ENCODE measurements at places on chromosomes 7 and 10. TPM values are rescaled to one million over a fixed set of nuclear protein-coding genes. Genes with fewer than 3 reads are reported as not detected.

The GRM3 gene
- total RNA-seq = not detected

DNA sequence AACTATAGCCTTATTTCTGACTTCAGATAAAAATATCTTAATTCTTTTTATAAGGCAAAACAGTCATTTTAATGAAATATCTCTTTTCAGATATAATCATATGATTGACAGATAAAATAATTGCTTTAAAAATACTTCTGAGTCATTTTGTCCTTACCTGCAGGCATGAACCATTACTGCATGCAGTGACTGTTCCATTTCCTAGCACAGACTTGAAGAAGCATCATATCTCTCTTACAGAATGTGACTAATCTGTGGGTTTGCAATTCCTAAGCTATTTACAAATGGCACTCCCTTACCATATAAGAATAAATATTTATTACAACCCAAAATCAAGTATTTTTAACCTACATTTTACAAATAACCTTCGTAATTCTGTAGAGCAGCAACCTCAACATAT is 120.7 kb downstream of the SRPK2 start:
- H3K4me1 ChIP-seq = peaks cover 7% of the 10 kb centered on the region
- H3K27me3 ChIP-seq = no peaks in the 10 kb centered on the region
- H3K36me3 ChIP-seq = no peaks in the 10 kb centered on the region
- no peak overlapping the region for H3K27ac ChIP-seq
- DNase-seq = peak; percentile 87

The RHOBTB1 gene
- total RNA-seq = 18.9 TPM

DNA sequence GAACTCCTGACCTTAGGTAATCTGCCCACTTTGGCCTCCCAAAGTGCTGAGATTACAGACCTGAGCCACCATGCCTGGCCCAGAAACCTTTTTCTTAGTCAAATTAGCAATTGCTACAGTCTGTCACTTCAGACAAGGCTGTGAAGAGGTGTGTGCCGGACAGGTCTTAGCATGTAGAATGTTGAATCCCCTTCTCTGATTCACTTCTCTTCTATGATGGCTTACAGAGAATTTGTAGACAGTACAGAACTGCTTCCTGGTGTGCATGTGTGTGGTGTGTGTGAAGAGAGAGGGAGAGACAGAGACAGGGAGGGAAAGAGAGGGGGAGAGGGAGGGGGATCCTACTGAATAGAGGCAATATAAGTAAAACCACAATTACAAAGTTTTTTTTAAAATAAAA is 150.4 kb downstream of the PARD3 start:
- no peaks in the 10 kb centered on the region for H3K27me3 ChIP-seq
- H3K27ac ChIP-seq = no peak overlapping the region
- no peaks in the 10 kb centered on the region for H3K36me3 ChIP-seq
- peaks cover 5% of the 10 kb centered on the region for H3K4me1 ChIP-seq

The SFRP4 gene
- not detected for total RNA-seq

The ANKRD30A gene
- not detected for total RNA-seq

The MBLAC1 gene
- total RNA-seq = 0.72 TPM

DNA sequence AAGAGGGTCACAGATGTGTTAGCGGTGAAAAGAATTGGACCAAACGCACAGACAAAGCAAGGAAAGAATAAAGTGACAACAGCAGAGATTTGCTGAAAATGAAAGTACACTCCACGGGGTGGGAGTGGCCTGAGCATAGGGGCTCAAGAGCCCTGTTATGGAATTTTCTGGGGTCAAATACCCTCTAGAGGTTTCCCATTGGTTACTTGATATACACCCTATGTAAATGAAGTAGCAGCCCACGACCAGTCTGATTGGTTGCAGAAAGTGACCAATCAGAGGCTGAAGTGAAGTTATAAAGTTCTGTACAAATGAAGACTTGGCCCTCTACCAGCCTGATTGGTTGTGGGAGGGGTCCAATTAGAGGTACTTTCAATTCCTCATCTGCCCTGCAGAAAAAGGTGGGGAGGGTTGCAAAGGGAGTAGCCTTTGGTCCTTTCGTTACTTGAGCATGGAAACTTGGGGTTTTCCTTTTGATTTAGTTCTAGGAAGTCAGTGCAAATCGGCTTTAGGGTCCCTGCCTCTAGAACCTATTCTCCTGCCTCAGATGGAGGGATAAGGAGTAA is 125.6 kb upstream of the PRPS1L1 start:
- no peak for DNase-seq
- no peak overlapping the region for H3K27ac ChIP-seq
- peaks cover 2% of the 10 kb centered on the region for H3K27me3 ChIP-seq
- H3K4me1 ChIP-seq = no peaks in the 10 kb centered on the region

DNA sequence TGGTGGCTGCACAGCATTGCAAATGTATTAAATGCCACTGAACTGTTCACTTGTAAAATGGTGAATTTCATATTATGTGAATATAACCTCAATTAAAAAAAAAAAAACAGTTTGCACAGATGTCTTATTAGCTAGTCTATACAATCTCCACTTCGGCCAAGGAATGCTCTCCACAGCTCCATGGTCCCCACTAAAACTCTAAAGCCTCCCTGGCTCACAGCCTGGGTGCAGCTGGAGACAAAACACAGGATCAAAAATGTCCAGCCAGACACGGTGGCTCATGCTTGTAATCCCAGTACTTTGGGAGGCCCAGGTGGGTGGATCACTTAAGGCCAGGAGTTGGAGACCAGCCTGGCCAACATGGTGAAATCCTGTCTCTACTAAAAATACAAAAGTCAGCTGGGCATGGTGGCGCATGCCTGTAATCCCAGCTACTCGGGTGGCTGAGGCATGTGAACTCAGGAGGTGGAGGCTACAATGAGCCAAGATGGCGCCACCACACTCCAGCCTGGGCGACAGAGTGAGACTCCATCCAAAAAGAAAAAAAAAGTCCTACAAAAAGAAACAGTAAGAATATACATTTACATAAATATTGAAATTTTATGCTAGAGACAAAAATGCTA is 66.0 kb downstream of the SRPK2 start:
- H3K4me1 ChIP-seq = no peaks in the 10 kb centered on the region
- no peaks in the 10 kb centered on the region for H3K27me3 ChIP-seq
- H3K27ac ChIP-seq = no peak overlapping the region
- H3K36me3 ChIP-seq = no peaks in the 10 kb centered on the region

DNA sequence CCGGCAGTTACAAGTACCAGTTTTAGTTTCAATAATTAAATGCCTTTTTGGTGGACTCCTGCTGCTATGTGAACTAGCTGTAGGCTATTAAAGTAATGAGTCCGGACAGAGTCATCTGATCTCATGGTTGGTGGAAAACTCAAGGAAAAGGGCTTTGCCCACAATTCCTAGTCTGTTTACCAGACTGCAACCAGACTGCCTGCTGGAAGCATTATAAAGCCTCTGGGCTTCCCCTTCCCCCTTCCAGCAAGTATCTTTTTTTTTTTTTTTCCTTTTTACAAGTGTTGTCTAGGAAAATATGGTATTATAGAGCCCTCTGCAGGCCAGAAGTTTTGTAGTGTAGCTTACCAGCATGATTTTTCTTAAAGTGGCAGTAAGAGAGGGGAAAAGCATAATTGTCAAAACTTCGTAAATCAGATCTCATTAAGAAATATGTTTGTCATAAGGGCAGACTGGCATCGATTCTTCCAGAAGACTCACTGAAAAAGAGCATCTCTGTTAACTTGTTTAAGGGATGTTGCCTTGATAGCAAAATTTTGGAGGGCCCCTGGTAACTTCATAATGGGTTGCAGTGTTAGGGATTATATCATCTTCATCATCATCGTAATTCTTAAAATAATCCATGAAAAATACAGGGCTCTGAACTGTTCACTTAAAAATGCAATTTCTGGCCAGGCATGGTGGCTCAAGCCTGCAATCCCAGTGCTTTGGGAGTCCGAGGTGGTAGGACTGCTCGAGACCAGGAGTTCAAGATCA is 181.3 kb downstream of the TAX1BP1 start:
- no peak overlapping the region for H3K4me3 ChIP-seq
- H3K36me3 ChIP-seq = no peaks in the 10 kb centered on the region
- DNase-seq = peak; percentile 92
- no peaks in the 10 kb centered on the region for H3K27me3 ChIP-seq
- H3K27ac ChIP-seq = no peak overlapping the region

GRCh38 chr7:47581438-47581803 is 490 bp downstream of the TNS3 start:
- H3K4me3 ChIP-seq = peak overlapping the region; percentile 79
- peaks cover 4% of the 10 kb centered on the region for H3K36me3 ChIP-seq
- no peak for DNase-seq
- H3K27ac ChIP-seq = peak overlapping the region; percentile 77
- no peaks in the 10 kb centered on the region for H3K27me3 ChIP-seq
- peaks cover 37% of the 10 kb centered on the region for H3K4me1 ChIP-seq

DNA sequence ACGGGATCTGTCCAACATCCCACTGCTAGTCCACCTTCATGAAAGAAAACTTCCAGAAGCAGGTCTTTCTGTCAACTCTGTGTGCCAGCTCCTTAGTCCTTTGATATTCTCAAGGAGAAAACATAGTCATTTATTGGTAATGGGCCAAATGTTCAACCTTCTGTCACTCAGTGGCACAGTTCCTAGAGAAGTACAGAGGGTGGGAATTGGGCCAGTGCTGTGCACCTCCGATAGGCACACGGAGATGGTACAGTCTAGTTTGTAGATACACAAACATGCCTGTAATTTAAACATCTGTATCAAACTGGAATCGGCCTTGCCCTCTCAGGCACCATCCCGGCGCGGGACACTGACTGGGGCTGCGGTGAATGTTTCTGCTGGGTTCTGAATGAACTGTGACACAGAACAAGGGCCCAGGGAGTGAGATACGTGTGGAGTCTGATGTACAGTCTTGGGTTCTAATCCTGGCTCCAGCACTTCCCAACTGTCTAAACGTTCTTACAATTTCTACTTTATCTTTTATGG is 213.9 kb upstream of the SHH start:
- no peak for DNase-seq
- H3K27me3 ChIP-seq = no peaks in the 10 kb centered on the region
- no peaks in the 10 kb centered on the region for H3K36me3 ChIP-seq
- H3K4me3 ChIP-seq = no peak overlapping the region
- H3K4me1 ChIP-seq = no peaks in the 10 kb centered on the region

- no peak within 1 kb of the TSS for H3K4me3 ChIP-seq
- peaks cover 58% of the 10 kb centered on the region for H3K27me3 ChIP-seq
- no peak within 1 kb of the TSS for H3K27ac ChIP-seq
Measured at GRCh38 chr10:98030093-98030821, at the start of gene CRTAC1. Gene CRTAC1, minus strand, starts transcription at chr10:98030621. Its CDS starts 149 bp downstream, at chr10:98030472.

DNA sequence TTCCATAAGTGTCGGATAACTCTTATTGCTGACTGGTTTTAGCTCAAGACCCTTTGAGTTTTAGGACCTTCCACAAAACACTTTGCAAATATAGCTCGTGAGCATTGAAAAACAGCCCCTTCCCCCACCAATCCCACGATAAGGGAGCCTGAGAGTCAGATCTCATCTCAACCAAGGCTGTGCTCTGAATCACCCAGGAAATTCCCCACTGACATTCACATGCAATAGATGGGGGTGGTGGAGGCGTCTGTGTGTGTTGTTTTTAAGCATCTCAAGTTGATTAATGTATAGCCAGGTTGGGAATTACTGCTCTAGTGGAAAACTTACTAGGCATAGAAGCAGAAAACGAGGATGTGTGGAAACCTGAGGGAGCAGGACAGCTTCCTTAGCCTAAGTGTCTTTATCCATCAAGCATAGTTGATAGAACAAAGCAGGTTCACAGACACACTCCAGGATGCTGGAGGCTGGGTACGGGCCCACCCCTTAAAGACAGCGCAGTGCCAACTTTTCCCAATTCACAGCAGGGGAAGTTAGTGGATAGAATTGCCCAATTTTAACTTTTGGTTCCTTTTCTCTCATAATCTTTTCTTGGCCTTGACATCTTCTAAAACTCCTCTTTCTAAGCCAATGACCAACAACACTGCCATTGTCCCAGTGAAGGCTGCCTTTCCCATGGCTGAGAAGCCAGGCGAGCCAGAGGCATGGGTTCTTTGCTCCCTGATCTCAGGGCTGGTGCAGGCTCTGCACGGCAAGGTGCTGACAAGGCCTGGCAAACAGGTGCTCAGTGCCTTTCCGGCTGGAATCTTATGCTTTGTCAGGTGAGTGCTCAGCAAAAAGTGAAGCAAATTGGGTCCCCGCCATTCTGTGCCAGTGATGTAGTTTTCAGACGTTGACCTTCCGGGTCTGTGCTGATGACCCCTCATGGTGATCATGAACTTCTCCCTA is 98.5 kb upstream of the INSIG1 start:
- H3K4me3 ChIP-seq = no peak overlapping the region
- no peaks in the 10 kb centered on the region for H3K4me1 ChIP-seq
- H3K36me3 ChIP-seq = no peaks in the 10 kb centered on the region
- H3K27me3 ChIP-seq = no peaks in the 10 kb centered on the region
- DNase-seq = peak; percentile 88

Data from IMR-90 (cell line).